ENCODE measurements at places on chromosomes 12 and 14.

DNA sequence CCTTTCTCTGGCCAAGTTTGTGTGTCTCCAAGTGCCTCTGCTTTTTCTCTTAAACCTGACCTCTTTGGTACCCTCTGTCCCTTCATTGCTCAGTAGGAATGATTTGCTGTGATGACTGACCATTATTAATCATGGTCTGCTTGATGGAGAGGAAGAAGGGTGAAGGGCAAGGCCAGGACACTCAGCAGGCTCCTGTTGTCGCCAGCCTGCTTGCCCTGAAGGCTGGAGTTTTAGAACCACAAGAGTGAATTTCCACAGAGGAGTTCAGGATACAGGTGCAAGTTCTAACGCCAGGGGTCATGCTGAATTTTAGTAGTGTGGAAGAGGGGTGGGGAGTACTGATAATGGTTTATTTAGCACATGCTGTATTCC is 2.8 kb upstream of the ITGA5 start:
- DNase-seq, result no peak

- no peak for DNase-seq
These were observed 4.9 kb upstream of the GPR132 start for GRCh38 chr14:105069871-105070759.

- peak; percentile 55 for DNase-seq
These were observed 1.8 kb downstream of the COX6A1 start for GRCh38 chr12:120439646-120440247.

GRCh38 chr12:123085730-123086487 is 65.0 kb downstream of the PITPNM2 start:
- peak; percentile 91 for DNase-seq

DNA sequence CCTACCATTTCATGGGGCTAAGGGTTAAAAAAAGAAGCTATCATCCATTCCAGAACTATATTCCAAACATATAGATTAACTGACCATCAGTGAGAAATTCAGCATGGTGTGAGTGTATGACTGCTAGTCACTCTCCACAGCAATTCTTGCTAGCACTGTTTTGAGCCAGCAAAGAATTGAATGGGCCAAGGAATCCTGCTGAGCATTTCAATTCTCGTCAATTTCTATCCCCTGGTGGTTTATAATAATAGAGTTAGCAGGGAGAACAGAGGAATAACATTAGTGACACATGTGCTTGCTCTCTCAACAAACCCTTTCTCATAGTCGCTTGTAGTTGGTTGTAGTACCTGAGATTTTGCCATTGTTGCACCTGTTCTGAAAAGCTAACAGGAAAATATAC is 7.2 kb downstream of the MBIP start:
- no peak for DNase-seq

- DNase-seq, result no peak
These were observed 136.0 kb downstream of the ERC1 start for GRCh38 chr12:1127021-1127420.
